ENCODE measurements at places on chromosomes 6 and 20.

DNA sequence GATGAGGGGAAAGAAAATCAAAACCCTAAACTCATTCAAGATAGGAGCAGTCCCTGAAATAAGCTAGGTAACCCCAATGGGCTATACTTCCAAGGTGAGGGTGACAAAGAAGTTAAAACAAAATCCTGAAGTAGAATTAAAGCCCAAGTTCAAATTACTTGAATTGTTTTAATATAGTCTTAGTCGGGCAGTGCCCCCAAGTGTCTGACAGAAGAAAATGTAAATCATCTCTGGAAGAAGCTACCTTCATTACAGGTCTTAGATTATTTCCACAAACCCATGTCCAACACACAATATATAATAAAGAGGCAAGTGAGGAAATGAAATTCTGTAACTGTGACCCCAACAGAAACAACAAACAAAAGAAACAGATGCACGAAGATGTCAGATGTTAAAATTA lies 36.8 kb upstream of the L3MBTL3 start:
- DNase-seq = no peak

- no peak for DNase-seq
These were observed 48.5 kb downstream of the COL12A1 start for GRCh38 chr6:75157336-75157735.

- DNase-seq = no peak
These were observed 506.6 kb downstream of the RNF144B start for GRCh38 chr6:18893540-18894269.

- DNase-seq = no peak
These were observed 132.2 kb upstream of the RREB1 start for GRCh38 chr6:6975459-6976111.

DNA sequence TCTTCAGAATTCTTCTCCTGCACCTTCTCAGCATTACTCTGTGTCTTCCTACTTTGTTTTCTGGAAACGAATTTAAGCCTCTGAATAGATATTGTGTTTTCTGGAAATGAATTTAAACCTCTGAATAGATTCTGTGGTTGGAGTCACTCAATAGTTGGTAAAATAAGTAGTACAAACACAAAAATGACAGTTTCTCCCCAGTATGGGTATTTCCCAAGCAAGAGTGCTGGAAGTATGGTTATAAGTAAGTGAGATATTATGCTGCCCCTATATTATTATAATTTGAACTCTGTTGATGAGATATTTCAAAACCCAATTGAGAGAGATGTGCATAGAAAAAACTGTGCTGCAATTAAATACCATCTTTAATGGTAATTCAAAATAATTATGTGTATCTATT lies 94.9 kb downstream of the TINAG start:
- DNase-seq = no peak

- DNase-seq = no peak
These were observed 37.2 kb upstream of the TAF8 start for GRCh38 chr6:42013134-42013516.

DNA sequence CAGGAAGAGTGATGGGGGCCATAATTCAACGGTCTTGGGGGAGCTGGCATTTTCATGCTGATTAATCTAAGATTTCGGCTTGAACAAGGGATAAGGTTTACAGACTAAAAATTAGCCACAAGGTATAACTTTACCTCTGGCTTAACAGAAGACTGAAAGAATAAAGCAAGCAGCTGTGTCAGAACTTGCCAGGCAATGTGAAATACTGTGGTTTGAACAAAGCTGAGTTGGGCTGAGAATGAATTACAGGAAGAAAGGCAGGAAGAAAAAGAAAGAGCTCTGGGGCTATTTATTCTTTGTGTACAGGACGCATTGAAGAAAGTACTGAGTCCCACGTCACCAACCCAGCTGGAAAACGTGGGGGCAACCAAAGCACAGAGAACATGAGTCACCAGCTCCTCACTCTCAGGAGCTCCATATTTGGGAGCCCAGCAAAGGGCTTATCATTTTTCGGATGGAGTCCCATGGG lies 121.5 kb upstream of the NEDD9 start:
- DNase-seq = no peak

- DNase-seq = no peak
These were observed 31.1 kb upstream of the SMAP1 start for GRCh38 chr6:70636596-70636995.

- DNase-seq = no peak
These were observed 712 bp downstream of the RXRB start for GRCh38 chr6:33199687-33200218.

GRCh38 chr6:162653808-162654207 lies 73.8 kb downstream of the PRKN start:
- DNase-seq = no peak

DNA sequence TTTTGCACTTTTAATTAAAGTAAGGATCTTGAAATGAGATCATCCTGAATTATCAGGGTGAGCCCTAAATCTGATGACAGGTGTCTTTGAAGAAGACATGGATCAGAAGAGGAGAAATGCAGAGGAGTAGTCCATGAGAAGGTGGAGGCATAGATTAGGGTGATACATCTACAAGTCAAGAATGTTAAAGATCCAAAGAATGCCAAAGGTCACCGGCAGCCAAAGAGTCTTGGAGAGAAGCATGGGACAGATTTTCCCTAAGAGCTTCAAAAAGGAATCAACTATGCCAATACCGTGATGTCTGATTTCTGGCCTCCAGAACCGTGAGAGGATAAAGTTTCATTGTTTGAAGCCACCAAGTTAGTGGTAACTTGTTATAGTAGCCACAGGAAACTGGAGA lies 59.0 kb upstream of the THEMIS start:
- no peak for DNase-seq

DNA sequence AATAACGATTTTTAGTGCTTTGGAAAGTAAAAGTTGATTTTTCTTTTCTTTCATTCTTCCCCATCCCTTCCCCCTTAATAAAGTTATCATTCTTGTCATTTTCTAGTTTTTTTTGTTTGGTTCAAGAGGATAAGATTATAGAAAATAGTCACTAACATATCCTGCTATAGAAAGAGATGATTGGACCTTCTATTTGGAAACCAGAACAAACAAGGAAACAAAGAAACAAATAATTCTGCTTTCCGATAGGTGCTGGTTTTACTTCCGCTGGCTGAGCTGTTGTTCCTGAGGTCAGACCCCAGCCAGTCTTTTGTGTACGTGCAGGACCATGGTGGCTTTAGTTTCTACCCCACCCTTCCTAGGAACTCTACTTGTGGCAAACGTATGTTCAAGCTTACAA lies at the start of gene CDH26:
CDH26 (plus strand) TSS at position 301 of the 400 bp plus-strand sequence. CDS start 304 bp downstream, outside the sequence.
- DNase-seq = no peak

GRCh38 chr20:40019510-40019909 lies 669.5 kb downstream of the MAFB start:
- no peak for DNase-seq
